ENCODE measurements at places on chromosomes 3 and 15.

DNA sequence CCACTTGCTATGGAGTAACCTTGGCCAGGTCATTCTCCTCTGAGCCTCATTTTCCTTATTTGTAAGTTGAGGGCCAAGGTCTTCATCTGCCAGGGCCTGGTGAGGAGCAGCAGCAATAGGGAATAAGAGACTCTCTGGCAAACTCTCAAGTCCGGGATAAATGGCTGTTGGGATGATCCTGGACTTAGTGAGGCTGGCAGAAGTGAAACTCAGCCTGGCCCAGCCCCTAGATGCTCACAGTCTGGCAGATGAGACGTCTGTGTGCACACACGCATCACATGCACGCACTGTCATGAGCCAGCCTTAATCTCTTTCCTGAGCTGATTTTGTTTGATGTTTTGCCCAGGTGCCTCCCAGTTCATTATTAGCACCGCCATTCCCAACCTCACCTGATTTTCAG is 26.8 kb downstream of the SLC6A6 start:
- no peak for ATAC-seq

GRCh38 chr15:100116416-100117190 is 225.2 kb downstream of the ADAMTS17 start:
- ATAC-seq = no peak

GRCh38 chr3:17945018-17945798 is 202.8 kb upstream of the TBC1D5 start:
- ATAC-seq = no peak

DNA sequence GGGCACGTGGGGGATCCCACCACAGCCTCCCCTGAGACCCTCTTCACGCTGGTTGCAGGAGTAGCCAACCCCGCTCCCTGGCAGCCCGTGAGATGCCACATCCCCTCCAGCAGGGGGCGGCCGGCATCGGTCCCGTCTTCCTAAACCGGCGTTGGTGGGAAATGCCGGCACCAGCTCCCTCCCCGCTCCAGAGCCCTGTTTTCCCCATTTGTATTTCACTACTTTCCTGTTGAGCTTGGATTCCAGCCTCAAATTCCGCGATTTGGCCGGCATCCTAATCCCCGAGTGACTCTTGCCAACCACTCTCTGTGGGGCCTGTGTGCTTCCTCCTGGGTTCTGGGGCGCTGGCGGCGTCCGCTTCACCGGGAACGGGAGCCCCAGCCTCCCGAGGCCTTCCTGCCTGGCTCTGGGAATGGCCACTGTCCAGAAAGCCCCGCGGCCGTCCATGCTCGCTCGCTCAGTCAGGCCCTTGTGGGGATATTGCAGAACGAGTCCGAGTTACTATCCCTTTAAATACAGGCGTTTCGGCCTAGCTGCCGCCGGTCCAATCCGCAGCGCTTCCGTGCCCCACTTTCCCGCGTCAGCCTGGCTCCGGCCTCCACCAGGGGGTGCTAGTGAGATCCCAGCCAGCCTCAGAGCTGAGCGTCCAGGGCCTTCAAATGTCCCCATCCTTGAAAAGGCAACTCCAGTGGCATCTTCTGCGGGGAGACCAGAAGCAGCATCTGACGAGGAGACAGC is 8.1 kb upstream of the ADAMTS17 start:
- ATAC-seq = peak; percentile 97

DNA sequence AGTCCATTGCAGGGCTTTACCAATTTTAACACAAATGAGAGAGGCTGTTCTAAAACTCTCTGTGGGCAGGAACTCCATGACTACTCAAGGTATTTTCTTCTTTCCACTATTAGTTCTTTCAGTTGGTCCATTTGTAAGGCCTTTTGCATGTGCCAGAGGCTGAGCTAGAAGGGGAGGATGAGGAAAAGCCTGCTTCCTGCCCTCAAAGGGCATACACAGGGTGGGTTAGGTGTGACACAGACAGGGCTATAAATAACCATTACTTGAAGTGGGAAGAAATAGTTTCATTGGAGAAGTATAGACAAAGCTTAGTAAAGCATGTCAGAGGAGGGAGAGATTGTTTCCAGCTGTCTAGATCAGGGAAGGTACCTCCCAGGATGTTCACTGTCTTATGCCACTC is 52.1 kb upstream of the PRTG start:
- no peak for ATAC-seq

- ATAC-seq = no peak
Measured at GRCh38 chr3:51819709-51820406, 40.8 kb upstream of the IQCF6 start.

DNA sequence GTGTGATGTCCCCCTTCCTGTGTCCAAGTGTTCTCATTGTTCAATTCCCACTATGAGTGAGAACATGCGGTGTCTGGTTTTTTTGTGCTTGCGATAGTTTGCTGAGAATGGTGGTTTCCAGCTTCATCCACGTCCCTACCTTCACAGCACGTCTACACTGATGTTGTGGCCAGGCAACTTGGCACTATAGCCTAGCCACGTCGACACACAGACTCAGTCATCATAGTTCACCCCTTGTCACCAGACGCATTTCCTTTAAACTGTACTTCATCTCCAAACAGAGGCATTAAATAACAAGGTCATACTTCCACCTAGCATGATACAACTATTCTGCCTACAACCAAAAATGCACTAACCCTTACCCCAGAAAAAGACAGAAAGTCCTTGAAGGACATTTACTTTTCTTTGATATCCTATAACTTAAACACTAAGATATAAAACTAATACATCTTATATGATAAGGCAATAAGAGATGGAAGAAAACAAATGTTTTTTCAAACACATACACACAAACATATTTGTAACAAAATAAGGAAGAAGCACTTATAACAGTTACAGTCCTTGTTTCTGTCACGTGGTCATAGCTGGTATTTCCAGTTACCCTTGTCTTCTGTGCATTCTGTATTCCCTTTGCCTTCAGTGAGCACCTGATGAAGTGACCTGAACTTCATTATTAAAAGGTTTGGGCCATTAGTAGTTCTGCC is 121.4 kb downstream of the KLF13 start:
- ATAC-seq = no peak

DNA sequence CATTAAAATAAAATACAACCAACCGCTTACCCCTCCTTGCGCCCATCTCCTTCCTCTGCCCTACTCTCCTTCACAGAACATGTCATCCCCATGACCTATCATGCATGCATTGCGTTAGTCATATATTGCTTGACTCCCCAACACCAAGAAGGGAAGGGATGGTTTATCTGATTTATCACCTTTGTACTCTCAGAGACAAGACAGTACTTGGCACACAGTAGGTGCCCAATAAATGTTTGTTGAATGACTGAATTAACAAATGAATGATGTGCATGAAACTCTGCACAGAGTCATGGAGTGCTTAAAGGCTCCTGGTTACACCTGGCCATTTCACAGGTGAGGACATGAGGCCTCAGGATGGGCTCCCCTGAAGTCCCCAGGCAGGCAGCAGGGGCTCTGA is 59.7 kb downstream of the IQSEC1 start:
- no peak for ATAC-seq

GRCh38 chr3:48431224-48432029 is 1.5 kb upstream of the PLXNB1 start:
- no peak for ATAC-seq

DNA sequence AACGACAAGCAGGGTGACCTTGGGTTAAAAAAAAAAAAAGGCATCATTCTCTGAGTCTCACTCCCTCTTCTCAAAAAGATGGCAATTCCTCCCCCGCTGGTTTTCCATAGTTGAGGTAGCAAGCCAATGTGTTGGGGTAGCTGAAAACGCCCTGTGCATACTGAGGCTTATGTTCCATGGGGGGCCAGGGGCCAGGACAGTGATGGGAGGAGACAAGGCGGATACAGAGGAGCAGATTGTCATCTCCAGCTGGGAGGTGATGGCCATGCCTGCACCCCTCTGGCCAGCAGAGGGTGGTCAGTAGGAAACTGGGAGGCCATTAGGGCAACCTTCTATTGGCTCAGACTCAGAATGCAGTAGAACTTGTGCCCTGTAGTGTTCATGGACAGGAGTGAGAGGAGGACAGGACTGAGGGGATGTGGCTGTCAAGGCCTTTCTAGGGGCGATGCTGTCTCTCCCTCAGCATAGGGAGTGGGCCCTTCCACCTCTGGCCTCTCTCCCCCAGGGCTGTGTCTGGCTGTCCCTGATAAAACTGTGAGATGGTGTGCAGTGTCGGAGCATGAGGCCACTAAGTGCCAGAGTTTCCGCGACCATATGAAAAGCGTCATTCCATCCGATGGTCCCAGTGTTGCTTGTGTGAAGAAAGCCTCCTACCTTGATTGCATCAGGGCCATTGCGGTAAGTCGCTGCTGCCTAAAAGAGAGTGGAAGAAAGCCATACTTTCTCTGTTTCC is 1.9 kb downstream of the TF start:
- no peak for ATAC-seq

DNA sequence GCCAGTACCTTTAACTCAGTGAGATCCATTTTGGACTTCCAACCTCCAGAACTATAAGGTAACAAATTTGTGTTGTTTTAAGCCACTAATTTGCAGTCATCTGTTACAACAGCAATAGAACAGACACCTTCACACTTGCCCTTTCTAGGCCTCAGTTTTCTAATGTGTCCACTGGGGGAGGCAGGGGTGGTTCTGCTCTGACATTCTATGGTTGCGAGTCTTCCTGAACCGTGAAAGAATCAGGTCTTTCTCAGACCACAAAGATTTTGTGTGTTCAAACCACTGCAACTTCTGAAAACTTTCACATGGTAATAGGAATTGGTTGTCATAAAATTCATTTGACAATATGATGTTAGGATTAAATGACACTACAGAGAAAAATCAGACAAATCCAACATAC is 26.8 kb upstream of the CSTA start:
- ATAC-seq = no peak

- ATAC-seq = no peak
Measured at GRCh38 chr15:77866186-77866585, 211.3 kb downstream of the TBC1D2B start.

DNA sequence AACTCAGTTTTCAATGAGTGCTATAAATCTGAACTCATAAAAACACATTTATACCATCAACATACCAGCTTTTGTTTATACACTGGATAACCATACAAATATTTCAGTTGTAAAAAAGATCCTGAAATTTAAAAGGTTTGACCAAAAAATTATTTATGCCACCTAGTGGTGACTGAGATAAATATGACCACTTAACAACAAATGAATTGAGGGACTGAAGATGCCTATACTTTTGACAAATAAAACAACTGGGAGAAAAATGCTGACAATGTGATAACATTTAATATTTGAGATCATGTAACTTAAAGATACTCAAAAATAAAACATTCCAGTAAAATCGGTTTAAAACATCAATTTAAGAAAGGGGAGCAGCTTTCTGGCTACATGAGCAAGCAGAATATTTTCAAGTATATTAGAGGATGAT is 30.4 kb downstream of the ATG3 start:
- no peak for ATAC-seq

- no peak for ATAC-seq
Measured at GRCh38 chr3:134359121-134360010, 14.9 kb downstream of the AMOTL2 start.

DNA sequence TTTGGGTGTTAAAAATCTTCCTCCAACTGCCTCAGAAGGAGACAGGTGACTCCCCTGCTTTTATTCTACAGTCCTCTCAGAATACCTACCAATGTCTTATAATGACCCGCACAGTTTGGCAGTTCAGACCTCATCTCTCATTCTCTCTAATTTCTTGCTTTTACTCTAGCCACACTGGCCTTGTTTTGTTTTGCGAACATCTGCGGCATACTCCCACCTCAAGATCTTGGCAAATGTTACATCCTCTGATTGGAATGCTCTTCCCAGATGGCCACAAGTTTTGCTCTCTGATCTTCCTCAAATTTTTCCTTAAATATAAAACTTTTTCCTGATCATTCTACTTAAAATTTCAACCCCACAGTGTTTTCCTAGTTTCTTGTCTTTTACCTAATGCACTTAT is 94.1 kb downstream of the PLSCR2 start:
- no peak for ATAC-seq

DNA sequence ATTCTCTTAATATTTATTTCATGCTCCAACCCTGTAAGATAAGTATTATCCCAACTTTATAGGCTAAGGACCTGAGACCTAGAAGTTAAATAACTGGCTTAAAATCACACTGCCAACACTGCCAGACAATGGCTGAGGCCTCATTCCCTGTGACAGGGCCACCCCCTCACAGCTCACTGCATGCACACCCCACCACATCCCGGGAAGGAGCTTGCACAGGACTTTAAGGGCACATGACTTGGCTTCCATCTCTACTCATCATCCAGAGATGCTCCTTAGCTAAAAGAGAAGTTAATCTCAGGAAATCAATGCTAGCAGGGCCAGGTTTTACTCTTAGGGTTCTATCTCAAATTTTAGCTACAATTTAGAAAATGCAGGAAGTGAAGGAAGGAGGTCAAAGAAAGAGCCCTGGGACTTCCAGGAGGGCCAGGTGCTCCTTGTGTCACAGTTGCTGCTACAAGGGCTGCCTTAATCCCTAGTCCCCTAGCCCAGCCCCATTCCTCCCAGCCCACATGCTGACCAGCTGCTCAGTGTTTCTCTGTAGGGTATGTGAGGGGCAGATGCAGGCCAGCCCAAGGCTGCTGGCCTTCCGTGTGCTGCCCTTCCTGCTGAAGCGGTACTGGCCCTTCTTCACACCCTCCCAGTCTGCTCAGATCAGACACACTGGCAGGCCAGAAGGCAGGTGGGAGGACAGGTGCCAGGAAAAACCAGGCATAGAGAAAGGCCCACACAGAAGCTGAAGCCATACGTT is 53.5 kb downstream of the WWTR1 start:
- ATAC-seq = no peak

GRCh38 chr3:50211930-50212329 is 6.9 kb downstream of the SLC38A3 start:
- no peak for ATAC-seq

- ATAC-seq = no peak
Measured at GRCh38 chr15:25931851-25932250, 68.7 kb upstream of the ATP10A start.

DNA sequence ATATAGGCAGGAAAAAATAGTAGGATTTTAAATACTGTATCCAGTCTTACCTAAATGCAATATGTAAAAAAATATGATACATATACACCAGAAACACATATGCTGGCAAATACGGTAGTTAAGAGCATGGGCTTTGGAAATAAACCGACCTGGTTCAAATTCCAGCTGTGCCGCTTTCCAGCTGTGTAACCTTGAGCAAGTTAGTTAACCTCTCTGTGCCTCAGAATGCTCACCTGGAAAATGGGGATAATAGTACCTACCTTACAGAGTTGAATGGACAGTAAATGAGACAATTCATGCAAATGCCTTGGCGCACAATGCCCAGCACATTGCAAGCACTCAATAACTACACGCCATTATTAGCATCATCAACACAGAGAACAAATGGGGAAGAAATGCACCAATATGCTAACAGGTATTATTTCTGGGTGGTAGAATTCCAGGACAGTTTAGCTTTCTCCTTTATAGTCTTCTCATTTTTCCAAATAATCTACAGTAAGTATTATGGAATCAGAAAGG is 50.6 kb downstream of the SUMF1 start:
- ATAC-seq = no peak

GRCh38 chr3:18579661-18580060 is 154.5 kb upstream of the SATB1 start:
- ATAC-seq = no peak

DNA sequence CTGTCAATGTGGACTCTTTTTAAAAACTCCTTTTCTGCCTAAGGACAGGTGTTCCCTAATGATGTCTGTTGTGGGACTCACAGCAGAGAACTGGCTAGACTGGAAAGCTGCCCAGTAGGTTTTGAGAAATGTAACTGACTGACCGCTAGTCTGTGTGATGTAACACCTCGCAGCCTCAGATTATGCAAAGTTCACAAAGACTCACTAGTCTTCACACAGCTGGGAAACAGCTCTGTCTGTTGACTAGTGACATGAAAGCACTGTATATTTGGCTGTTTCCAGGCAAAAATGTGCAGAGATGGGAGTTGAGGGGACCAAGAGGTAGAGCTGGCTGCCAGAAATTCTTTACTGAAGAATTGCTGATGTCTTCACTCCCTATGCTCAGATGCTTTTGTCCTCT is 10.3 kb downstream of the PDZRN3 start:
- no peak for ATAC-seq
